ENCODE measurements at places on chromosomes 3 and 15.

- DNase-seq = no peak
Observed at GRCh38 chr3:1195947-1196346, 103.1 kb downstream of the CNTN6 start.

DNA sequence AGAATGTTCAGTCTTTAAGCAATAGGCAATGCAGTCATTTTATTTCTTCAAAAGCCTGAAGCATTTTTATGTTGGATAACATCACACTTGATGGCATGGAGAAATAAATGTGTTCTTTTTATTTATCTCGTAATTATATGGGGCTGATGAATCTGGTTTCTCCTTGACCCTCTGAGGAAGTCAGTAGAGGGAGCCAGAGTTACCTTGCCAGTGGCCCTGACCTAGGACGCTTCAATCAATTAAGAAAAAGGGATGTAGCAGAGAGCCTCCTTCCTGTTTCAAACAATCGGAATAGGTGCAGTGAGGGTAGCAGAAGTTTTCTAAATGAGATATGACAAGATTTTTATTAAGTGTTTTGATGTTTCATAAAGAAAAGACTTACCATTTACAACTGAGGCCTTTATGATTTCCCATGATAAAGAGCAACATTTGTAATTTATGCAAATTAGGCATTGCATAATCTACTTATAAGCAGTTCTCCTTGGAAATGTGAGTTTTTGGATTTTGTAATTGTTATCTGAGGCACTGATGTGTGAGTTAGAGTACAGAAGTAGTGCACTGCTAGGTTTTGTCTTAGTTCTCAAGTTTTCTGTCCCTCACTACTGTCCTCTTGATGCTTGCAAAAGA lies 129.1 kb downstream of the RAP2B start:
- DNase-seq = no peak

- no peak for DNase-seq
Observed at GRCh38 chr3:53162672-53163443, 1.8 kb downstream of the PRKCD start.

DNA sequence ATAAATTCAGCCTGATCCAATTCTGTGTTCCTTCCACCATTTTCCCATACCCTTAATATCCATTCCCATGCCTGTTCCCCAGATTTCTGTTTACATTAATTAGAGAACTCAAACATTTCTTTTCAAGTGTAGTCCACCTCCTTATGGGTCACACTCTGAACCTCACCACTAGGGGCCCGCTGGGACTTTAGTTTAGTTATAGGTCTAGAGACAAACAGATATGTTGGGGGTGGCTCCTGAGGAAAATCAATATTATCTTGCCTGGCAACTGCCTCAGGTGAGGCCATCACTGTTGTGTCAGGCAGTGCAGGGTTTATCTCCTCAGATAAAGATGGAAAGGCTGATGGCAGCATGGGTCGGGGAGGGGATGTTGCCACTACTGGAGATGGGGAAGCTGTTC lies 72.8 kb downstream of the CLDN1 start:
- DNase-seq = no peak

DNA sequence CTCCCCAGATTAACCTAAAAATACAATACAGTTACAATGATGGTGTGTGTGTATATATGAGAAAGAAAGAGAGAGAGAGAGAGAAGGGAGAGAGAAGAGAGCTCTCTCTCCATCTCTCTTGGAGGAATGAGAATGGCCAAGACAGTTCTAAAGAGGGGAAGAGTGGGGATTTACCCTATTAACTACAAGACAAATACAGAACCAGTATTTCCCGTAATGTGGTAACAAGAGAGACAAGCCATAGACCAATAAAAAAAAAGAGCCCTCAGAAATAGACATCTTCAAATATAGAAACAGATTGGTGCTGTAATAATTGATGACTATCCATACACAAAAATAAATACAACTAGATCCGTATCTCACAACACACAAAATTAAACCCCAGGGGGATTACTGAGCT lies 87.0 kb downstream of the NSMCE3 start:
- DNase-seq = no peak

GRCh38 chr3:132325634-132326033 lies 8.4 kb downstream of the ACP3 start:
- DNase-seq = no peak

DNA sequence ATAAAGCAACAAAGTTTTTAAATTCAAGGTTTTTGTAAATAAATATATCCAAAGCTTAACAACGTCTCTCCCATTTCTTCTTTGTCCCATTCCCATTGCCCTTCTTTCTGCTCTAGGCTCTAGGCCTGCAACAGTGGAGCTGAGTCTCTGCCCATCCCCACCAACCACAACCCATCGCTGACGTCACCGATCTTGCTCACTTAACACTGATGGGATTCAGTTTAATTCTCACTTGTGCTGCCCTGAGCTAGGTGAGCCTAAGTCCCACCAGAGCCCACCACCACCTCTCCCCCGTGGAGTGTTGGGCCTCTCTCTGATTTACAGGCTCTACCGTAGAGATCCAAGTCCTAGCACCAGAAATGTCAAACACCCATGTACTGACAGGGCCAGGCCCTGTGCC lies 61.3 kb upstream of the RAB6B start:
- DNase-seq = no peak

- DNase-seq = no peak
Observed at GRCh38 chr3:114452256-114452655, 158.4 kb downstream of the TIGIT start.

DNA sequence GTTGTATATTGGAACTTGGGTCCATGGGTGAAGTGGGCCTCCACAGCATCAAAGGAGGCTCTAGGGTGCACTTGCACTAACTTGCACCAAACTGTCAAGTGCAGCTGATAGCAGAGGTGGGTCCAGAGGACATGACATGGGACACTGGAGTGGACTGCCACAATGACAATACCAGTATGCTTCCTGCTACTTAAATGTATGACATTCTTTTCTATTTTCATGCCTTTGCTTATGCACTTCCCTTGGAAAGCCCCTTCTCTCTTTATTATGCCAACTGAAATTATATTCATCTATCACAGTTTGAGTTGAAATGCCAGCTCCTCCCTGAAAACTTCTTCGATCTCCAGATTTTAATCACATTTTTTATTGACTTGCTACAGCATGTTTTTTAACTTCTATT lies 101.8 kb downstream of the CFAP20DC start:
- no peak for DNase-seq

DNA sequence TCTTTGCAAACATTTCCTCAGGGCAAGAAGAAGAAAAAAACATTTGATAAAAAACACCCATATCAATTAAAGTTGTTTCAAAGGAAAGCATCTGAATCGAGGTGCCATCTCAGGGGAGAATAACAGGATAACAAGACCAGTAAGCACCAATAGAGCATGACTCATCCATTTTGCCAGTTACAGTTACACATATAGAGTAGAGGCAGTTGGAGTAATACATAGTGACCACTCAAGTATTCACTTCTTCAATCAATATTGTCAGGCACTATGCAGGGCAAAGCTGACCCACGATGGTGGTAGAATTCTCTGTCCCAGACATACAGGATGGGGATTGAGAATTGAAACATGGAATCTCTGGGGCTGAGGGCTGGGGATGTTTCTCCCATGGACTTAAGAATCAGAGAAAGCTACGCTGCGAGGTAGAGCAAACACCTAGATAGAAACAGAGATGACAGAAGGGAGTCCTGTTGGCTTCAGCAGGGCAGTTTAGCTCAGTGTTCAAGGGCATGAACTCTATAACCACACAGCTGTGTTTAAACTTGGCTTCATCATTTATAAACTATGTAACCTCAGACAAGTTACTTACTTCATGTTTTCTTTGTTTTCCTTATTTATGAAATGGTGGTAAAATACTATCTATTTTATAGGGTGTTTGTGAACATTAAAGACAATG lies 186.4 kb upstream of the NANOGP8 start:
- DNase-seq = no peak

DNA sequence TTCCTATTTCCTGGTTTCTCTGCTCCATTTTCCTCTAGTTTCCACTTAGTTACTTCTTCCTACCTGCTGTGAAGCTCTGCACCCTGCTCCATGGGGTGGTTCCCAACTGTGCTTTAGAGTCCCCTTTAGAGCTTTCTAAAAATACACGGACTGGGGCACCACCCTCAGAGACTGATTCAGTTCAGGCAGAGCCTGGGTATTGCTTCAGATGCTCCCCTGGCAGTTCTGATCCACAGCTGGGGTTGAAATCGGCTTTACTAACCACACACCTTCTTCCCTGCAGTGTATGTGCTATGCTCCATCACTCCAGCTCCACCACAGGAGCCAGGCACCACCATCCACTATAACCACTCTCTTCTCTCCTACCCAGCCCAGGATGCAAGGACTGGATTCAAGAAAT lies 12.6 kb downstream of the ANP32A start:
- no peak for DNase-seq

GRCh38 chr3:100540791-100541334 lies 48.4 kb downstream of the TMEM45A start:
- DNase-seq = no peak

DNA sequence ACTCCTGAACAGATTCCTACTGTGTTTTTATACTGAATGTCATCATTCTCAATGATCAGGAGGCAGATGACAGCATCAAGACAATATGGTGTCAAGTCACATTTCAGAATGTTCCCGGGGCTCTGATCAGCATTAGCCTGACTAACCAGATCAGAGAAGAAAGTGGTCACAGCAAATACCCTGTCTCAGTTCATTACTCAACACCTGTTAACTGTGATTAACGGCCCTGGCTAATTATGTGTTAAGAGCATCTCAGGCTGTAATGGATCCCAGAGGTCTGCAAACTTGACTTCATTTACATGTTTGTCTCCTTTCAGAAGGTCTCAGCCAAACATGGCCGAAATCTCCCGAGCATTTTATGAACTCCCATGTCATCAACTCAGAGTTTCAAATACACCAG lies 833.7 kb downstream of the FHIT start:
- no peak for DNase-seq

DNA sequence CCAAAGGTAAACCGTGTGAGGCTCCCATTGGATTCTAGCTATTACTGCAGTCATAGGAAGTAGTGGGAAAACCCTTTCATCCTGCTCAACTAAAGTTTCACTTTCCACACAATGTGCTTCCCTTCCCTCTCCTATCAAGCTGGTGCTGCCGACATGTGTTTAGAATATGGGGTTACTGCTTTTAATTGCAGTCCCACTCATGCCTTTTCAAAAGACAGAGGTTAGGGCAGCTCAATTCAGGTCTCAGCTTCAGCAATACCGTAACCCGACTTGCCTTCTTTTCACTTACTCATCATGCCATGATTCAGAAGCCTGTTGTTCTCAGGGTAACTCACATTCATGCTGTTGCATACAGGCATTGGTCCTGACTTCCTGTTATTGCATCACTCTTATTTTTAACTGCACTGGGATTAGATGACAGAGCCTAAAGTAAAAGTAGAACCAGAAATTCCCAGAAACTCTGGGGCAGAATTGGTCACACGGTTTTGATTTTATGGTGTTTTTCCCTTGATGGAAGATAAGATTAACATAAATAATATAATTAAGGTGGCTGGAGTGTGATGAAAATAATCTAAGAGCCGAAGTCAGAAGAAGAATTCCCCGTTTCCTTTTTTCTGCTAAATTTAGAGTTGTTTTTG lies 45.7 kb downstream of the C2CD4B start:
- peak; percentile 10 for DNase-seq

DNA sequence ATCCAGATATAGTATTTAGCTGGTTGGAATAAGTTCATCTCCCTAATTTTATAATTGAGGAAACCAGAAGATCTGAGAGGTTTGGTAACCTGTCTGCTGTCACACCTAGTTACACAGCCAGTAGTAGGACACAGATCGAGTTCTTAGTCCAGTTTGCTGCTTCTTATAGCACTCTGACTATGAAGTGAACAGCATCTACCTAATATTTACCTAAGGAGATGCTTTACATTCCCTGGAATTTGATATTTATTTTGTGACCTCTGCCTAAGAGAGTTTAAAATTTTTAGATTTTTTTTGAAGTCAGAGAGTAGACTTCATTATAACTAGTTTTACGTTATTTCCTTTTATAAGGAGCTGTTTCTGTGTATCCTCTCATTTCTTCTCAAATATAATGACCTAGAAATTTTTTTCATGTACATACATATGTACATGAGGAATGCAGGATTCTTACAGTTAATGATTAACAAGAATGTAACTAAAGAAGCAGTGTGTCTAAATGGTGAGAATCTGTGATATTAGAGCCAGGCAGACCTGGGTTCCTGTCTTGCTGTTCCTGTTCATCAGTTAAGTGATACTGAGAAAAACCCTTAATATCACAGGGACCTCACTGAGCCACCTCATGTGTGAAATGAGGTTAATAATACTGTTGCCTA lies 4.3 kb downstream of the ARHGEF26 start:
- DNase-seq = no peak

DNA sequence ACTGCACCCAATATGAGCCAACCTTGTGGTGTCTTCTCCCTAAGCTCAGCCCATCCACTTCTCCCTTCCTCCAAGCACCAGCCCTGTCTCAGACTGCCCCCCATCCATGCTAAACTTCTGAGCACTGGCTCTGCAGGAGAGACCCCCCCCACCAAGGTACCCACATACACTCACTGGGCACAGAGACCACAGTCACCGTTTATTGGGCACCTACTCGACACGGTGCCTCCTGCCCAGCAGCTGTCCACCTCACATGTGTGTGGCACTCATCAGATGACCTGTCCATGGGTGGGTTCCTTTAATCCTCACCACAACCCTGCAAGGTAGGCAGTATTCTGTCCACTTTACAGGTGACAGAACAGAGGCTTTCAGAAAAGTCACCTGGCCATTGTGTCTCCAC lies 22.3 kb upstream of the SFMBT1 start:
- DNase-seq = no peak

- no peak for DNase-seq
Observed at GRCh38 chr3:16707260-16707659, 102.0 kb upstream of the DAZL start.

DNA sequence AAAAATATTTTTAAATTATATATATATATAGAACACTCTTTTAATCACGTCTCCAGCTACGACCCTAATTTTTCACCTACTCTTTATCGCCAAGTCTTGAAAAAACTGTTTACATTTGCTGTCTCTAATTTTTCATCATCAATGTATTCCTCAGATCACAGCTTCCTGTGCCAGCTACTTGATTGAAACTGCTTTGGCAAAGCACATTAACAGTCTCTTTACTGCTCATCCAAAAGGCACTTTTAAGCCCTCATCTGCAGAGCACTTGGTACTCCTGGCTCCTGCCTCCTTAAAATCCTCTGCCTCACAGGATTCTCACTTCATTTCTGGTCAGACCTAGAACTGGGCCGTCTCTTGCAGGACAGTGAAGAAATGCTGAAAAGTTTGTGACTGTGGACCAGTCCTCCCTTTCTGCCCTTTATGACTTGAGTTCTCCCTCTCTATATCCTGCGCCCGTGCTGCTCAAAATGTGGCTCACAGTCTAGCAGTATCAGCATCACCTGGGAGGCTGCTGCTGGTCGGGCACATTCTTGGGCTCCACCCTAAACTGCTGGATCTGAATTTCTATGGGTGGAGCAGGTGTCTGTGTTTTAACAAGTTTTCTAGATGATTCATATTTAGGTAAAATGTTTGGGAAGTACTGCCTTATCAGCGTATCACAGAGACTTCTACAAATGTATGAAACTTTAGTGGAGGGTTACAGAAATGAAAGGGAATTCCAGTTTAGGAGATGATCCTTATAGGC lies 196.8 kb downstream of the ADAMTSL3 start:
- DNase-seq = no peak
